ENCODE measurements at places on chromosomes 6 and 20.

- DNase-seq: no peak
Measured at GRCh38 chr6:11080296-11080695, 13.3 kb upstream of the SMIM13 start.

DNA sequence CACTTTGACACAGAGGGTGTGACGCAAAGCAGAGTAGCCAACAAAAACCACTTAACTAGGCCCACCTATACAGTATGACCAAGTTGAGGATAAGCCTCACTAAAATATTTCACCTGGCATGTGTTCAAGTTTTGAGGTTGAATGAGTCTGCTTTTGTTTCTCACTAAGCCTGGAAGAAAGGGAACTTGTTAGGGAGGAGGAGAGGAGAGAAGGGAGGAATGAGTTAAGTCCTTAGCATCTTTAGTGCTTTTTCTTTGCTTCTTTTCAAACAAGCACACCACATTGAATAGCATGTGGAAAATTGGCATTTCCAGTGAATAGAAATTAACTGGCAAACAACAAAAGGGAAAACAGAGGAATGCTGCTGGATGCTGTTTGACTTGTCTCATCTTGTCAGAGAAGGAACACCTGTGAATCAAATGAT is 461.9 kb downstream of the GJA1 start:
- DNase-seq: no peak

DNA sequence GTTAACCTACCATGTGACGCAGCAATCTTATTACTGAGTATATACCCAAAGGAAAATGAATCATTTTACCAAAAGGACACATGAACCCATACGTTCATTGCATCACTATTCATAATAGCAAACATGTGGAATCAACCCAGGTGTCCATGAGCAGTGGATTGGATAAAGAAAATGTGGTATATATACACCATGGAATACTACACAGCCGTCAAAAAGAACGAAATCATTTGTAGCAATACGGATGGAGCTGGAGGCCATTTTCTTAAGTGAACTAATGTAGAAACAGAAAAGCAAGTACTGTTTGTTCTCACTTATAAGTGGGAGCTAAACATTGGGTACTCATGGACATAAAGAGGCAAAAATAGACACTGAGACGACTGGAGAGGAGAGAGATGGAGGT is 44.2 kb downstream of the TBPL1 start:
- no peak for DNase-seq

- no peak for DNase-seq
Measured at GRCh38 chr6:39770446-39770845, 21.7 kb upstream of the DAAM2 start.

GRCh38 chr6:169324656-169325459 is 71.2 kb upstream of the THBS2 start:
- DNase-seq: no peak

DNA sequence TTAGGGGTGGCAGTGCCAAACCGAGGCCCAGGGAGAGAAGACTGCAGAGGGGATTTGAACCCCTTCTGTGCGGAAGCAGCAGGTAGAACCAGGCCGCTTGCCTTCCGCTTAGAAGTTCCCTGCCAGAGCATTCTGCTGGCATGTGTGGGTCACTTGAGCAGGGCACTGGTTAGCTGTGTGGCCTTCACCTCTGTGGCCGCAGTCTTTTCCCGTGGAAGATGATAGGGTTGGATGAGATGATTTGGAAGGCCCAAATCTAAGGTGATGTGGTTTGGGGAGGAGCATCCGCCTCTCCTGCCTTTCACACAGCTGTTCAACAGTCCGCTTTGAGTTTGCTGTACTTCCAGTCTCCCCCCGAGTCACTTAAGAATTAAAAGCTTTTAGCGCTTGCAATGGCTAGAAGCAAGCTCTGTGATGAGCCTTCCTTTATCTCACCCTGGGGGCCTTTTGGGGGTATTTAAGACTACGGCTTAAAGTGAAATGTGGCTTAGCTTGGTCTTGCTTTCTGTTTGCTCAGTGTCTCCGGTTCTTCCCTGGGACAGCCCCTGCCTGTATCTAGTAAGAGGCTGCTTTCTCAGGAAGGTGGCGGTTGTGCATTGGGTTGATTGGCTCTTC is 743 bp downstream of the CMTR1 start:
- peak; percentile 43 for DNase-seq

GRCh38 chr6:77839292-77839691 is 186.5 kb downstream of the MEI4 start:
- no peak for DNase-seq

GRCh38 chr20:48846516-48847492 is 19.0 kb upstream of the PREX1 start:
- DNase-seq: no peak

- DNase-seq: no peak
Measured at GRCh38 chr6:54307439-54307910, 766 bp upstream of the TINAG start.

DNA sequence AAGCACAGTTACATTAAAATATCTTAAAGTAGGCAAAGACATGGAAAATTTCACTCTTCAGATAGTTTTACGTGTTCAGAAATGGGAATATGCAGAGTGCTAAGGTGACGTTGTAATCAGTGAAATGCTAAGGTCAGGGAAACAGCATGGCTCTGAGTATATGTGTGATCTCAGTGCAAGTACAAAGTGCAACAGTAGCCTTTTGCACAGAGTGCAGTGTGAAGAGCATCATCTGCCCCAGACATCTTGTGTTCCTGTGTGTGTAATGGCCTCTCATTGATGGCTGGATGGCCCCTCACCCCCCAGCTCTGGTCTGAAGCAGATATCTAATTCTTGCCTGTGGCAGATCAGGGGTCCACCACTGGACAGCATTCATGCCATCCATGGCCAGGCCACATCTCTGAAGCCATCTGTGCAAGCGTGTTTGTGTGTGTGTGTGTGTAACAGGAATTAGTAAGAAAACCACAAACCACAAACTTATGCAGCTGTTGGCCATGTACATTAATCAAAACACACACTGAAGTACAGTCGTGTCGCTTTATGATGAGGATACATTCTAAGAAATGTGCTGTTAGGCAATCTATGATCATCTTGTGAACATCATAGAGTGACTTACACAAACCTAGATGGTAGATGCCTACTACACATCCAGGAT is 165.1 kb downstream of the RALGAPA2 start:
- no peak for DNase-seq

DNA sequence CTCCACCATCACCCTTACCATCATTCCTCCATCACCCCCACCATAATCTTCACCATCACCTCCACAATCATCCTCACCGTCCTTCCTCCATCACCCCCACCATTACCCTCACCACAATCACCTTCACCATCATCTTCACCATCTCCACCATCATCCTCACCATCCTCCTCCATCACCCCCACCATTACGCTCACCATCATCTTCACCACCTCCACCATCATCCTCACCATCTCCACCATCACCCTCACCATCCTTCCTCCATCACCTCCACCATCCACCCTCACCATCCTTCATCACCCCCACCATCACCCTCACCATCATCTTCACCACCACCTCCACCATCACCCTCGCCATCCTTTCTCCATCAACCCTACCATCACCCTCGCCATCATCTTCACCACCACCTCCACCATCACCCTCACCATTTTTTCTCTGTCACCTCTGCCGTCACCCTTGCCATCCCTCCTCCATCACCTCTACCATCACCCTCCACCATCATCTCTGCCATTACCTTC is 33.1 kb upstream of the MPC1 start:
- no peak for DNase-seq

DNA sequence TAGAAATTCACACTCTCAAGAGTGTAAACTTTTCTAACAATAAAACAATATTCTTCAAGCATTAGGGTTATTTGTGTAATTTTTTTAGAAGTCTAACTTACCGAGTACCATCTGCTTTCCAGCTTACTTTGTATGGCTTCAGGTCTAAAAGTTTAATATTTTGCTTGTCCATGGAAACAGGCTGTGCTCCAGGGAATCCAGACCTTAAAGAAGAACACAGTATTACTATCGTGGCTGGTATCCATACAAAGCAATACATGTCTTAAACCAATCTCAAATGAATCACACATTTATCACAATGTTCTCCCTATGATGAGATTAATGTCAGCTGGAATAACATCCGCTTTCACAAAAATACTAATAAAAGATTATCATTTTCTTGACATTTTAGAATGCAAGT is 73.0 kb downstream of the RNGTT start:
- no peak for DNase-seq

GRCh38 chr6:44353336-44353735 is 10.9 kb downstream of the SPATS1 start:
- no peak for DNase-seq

DNA sequence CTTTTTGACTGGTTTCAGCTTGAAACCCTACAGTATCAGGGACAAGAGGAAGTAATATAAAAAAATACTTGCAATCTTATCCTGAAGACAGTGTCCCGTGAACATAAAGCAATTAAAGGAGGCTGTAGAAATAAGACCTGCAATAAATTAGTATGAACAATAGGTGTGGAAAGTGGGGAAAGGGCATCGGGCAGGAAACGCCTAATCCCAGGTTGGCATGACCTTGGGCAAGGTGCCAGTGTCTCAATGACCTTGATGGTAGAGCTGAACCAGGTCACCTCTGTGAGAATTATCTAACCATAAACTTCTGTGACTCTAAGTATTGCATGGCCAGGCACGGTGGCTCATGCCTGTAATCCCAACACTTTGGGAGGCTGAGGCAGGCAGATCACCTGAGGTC is 115.2 kb downstream of the LY86 start:
- no peak for DNase-seq

DNA sequence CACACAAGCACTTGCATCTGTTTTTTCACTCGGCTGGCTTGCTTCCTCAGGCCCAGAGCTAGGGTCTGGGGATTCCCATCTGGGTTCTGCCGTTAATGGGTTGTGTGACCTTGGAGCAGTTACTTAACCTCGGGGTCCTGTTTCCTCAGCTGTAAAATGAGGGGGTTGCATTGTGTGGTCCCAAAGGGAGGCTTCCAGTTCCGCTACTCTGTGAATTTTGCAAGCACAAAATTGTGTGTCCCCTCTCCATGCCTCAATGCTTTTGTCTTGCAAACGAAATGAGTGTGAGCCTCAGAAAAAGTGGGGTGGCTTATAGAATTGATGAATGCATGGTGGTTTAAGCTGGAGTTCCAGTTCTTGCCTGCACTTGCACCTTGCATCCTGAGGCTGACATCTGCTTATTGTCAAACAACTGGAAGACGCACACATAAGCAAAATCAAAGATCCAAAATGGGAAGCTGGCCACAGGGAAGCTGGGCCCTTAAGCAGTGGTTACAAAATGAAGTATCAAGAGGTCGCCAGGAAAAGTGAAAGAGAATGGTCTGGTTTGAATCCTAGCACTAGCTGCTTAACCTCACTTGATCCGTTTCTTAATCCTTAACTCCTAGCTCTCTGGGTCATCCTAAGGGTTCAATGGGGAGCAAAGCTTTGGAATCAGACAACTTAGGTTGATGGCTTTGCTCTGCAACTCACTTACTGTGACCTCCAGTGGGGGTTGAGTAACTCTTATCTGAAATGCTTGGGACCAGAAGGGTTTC is 490.6 kb downstream of the DHX35 start:
- DNase-seq: no peak

GRCh38 chr6:168950858-168951214 is 302.8 kb downstream of the THBS2 start:
- DNase-seq: no peak

DNA sequence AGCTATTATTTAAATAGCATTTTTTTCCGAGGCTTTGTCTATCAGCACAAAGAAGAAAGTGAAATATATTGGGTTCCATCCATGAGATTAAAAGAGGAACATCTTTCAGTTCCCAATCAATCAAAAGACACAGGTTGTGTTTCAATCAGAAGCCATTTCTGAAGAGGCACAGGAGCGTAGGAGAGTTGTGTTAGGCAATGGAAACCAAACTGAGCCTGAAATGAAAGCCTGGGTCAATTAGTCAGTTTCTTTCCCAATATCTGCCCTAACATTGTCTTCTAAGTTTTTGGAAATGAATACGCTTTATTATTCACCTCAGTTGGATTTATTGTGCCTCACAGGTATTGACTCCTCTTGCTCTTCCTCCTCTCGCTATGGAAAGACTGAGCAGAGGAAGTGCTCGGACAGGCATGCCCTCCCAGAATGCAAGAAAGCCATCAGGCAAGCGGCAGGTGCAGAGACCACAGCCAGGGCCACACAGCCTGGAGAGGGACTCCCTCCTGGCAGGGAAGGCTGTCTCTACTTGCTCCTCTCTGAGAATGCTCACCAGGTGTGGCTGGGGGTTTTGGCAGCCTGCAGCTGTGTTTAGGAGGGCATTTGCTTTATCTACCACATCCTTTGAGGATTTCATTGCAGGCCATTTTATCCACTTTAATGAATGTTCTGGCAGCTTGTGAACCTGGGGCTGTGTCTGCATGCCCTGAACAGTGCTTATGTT is 100.8 kb upstream of the NEDD9 start:
- DNase-seq: no peak

DNA sequence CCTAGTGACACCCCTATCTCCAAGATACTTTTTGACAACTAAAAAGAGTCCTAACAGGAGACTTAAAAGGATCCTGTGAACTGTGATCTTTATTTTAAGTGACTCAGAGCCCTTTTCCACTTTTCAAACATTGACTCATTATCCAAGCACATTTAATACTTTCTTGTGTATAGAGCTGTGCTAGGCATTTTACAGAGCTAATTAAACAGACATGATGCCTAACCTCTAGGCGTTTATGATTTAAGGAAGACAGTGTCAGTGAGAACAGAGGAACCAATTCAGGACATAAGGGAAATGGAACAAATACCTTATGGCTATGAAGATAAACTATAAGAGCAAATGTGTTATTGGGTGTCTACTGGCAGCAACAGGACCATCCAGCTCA is 282.6 kb downstream of the TPBG start:
- DNase-seq: no peak

DNA sequence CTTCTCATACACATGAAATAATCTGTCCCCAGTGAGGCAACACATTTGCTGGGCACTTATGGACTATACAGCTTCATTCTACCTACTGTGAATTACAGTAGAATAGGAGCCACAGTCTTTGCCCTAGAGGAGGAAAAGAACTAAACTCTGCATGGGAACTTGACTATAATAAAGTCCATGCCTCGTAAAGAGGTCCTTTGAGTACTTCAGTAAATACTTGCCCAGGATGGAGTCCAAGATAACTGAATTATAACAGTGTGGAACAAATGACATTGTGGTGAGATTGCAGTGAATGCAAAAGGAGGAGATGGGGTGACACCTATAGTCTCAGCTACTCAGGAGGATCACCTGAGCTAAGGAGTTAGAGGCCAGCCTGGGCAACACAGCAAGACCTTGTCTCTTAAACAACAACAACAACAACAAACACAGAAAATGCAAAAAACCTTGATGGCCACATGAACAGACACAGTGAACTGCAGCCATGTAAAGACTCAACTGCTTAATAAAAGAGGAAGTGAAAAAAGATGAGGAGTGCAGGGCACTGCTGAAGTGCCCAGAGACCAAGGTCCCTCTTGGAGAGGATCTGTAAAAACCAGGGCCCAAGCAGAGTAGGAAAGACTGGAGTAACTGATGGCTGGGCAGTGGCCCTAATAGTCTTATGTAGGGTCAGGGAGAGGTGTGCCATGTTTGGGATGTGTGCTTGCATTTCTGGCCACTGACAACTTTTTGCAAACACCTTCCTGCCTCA is 3.7 kb downstream of the MRPS18A start:
- DNase-seq: no peak

Data from CD4-positive, alpha-beta T cell treated with Interleukin-6 for 4 hours (primary cell).